ENCODE measurements at places on chromosomes 1 and 21.

DNA sequence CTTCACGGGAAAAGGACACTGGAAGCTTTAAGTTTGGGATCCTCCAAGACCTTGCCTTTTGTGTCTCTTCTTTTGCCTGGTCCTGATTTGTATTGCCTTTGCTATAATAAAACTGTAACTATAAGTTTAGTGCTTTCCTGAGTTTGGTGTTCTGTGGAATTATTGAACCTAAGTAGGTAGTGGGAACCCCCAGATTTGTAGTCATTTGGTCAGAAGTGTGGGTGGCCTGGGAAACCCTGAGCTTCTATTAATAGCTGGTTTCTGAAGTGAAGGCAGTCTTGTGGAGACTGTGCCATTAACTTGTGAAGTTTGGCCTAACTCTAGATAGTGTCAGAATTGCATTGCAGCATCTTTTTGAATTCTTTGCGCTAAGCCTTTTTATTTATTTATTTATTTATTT lies 6.8 kb upstream of the MYCL start:
- no peak for DNase-seq

DNA sequence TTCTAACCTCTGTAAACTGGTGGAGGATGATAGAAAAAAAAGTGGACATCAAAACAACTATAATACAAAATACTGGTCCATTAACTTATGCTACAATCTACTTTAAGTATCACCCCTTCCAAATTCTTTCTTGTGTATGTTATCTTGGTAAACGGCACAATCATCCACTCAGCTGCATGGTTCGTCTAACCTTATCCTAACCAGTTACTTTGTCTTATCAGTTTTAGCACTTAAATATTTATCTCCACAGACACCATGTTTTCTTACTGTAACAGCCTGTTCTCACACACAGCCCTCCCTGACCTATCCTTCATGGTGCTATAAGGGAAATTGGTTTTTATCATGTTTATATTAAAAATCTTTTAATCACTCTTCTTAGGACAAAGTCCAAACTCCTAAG lies 157.2 kb downstream of the PTGER3 start:
- no peak for DNase-seq

DNA sequence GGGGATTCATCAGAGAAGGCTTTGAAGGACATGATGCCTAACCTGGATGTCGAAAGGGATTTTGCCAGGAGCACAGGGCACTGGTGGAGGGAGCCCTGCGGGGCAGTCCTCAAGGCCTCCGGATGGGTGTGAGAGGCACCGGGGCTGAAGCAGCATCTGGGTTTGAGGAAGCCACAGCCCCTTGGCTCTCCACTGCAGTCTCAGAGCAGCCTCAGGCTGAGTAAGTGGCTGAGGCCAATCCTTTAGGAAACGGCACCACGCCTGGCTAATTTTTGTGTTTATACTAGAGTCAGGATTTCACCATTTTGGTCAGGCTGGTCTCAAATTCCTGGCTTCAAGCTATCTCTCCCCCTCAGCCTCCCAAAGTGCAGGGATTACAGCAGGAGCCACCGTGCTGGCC lies 12.0 kb downstream of the ERVH48-1 start:
- DNase-seq: peak; percentile 35

GRCh38 chr1:9201401-9202239 lies 33.0 kb upstream of the H6PD start:
- peak; percentile 49 for DNase-seq

GRCh38 chr1:154446789-154447188 lies 41.6 kb downstream of the IL6R start:
- no peak for DNase-seq

GRCh38 chr1:51343624-51344023 lies 13.3 kb upstream of the TTC39A start:
- no peak for DNase-seq

GRCh38 chr1:107559881-107560280 lies 405.1 kb downstream of the VAV3 start:
- DNase-seq: no peak

DNA sequence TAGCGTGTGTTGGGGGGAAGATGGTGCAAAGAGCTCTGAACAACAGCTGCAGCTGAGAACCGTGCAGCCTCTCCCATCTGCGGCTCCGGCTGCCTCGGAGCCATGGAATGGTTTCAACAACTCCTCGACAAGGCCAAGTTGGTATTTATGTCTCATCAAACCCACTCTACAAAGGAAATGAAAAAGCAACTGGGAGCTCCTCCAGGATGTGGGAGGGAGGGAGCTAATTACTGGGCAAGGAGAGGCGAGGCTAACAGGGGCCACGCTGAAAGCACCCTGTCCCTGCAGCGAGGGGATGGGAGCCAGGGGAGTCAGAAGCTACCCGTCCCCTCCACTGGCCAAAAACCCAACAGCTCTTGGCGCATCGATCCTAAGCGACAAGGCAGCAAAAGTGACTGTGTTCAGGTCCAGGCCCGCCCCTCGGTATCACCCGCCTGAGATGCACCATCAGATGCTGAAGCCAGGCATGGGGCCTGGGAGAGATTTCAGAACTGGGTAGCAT lies 63.1 kb downstream of the ACOT7 start:
- DNase-seq: peak; percentile 54

DNA sequence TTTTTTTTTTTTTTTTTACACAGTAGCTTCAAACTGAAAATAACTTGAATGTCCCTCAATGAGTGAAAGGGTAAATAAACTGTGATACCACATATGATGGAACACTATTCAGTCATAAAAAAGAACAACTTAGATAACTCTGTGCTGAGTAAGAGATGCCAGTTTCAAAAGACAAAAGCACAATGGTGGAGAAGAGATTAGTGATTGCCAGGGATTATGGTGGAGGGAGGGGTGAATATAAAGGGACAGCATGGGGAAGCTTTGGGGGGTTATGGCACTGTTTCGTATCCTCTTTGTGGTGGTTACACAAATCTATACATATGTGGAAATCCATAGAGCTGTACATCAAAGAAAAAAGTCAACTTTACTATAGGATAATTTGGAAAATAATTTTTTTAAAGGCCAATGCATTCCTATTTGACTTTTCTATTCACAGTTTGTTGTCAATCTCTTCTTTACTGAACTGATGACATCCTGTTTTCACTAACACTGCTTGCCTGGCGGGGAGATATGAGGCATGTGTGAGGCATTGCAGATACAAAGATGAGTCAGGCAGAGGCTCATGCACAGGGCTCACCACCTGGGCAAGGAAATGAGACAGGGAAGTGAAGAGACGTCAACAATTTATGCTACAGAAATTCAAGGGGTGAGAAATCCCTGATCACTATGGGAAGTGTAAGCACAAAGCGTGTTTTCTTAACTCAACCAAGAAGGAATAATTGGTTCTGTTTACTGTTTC lies 302.7 kb downstream of the DUSP10 start:
- DNase-seq: no peak

- DNase-seq: no peak
Measured at GRCh38 chr1:180179162-180179957, 24.7 kb downstream of the QSOX1 start.

- no peak for DNase-seq
Measured at GRCh38 chr1:183995322-183996039, 42.0 kb downstream of the COLGALT2 start.

- DNase-seq: no peak
Measured at GRCh38 chr1:218585511-218586184, 240.5 kb downstream of the TGFB2 start.

GRCh38 chr1:229342656-229343569 lies at the start of gene CCSAP:
TSS of gene CCSAP (minus strand) at chr1:229343047. CDS start at chr1:229342465, 582 bp downstream.
- no peak for DNase-seq

GRCh38 chr1:192100686-192101468 lies 57.4 kb upstream of the RGS18 start:
- no peak for DNase-seq

DNA sequence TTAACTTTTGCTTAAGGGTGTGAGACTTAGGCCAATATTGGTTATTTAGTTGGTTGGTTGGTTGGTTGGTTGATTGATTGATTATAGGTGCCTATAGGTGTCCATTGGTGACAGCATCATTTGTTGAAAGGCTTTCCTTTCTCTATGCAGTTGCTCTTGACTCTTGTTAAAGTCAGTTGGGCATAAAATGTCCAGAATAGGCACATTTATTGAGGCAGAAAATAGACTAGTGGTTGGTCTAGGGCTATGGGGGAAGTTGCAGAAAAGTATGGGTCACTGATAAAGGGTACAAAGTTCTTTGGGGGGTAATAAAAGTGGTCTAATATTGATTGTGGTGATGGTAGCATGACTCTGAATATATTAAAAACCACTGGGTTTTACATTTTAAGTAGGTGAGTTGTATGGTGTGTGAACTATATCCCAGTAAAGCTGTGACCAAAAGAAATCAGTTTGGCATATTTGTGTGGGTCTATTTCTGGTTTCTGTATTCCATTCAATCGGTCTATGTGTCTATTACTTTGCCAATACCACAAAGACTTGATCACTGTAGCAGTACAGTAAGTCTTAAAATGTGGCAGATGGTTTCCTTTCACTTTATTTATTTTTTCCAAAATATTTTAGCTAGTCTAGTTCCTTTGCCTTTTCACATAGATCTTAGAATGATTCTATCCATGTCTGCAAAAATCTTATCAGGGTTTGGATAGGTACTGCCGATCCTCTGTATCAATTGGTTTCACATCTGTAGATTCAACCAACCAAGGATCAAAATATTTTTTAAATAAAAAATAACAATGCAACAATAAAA lies 63.0 kb downstream of the ATP1A1 start:
- no peak for DNase-seq

DNA sequence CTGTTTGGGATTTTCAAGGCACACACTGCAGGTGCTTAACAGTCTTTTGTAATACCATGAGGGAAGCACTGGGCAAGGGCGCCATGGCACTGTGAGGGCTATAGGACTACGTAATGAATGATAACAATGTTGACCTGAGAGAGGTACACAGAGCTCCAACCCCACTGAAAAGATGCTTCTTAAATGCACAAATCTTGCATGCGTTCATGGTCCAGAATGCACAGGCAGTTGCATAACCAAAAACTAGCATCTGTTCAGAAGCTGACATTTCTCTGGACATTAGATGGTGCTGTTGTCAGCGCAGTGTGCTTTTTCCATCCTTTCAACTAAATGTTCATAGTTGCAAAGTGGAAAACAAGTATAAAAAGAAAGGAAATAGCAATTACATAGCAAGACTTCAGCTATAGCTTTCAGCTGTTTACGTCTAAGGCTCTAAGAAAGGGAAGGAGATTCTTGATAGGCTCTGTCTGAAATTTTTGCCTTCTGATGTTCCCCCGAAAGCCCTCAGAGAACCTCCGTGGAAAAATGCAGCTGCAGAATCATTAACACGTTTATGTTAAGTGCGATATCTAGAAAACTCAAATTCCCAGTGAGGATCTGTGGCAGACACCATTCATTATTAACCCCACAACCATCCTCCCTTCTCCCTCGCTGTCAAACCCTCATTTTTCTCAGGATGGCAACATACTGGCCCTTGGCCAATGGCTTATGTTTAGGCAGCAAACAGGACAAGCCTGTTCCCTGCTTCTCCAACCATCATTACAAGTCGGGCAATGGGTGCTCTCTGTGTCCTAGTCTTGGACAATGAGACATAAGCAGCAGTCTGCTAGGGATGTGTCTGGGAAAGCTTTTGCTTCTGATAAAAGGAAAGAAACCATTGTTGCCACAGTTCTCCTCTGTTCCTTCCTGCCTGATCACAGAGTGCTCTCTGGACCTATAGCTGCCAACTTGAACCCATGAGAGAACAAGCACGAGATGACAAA lies 8.2 kb upstream of the TARBP1 start:
- peak; percentile 57 for DNase-seq

DNA sequence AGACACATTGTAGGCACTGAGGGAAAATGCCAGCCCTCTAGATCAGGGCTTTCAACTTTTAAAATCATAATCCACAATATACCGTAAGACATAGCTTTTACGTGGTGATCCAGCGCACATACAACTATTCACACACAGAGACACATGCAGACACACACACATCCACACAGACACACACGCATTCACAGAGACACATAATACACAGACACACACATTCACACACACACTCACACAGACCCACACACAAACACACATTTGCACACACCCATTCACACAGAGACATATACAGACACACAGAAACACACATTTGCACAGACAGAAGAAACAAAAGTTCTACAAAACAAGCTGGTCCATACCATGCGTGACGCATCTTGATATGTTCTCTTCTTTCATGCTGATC lies 244.5 kb downstream of the RHOU start:
- DNase-seq: no peak

DNA sequence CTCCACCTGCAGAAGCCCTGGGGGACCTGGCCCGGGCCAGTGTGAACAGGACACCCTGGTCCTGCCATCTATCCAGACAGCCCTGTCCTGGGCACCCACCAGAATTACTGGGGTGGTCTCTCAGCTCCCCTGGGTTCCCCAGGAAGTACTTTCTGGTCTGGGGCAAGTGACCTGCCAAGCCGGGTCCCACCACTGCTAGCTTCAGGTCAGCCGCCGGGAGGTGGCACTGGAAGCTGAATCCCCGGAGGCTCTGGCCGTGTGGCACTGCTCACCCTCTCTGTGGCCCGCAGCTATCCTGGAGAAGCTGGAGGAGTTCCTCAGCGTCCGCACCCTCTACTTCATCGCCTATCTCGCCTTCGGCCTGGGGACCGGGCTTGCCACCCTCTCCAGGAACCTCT lies 21.3 kb downstream of the SLC45A1 start:
- DNase-seq: no peak

DNA sequence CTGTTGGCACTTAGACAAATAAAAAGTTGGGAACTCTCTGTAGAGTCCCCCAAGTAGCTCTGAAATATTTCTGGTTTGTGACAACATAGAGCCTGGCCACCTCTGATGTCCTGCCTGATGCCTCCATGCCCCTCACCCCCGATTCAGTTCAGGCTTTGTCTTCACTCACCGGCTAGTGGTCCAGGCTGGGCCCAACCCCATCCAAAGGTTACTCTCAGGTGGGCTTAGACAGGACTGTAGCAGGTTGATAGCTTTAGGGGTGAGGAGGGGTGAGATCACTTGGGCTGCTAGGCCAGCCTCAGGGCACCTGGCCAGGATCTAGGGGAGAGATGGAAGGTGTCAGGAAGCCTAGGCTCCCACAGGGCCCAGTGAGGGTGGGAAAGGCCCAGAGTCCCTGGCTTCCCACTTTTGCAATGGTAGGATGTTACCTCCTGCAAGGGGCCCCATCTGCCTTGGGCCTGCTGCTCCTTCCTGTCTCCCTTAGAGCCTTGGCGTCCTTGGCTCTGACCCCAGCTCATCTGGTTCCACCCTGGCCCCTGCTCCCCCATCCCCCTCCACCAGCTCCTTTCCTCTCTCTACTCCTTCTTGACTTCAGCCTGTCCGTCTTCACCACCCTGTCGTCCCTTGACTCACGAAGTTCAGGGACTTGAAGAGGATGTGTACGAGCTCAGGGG lies 6.7 kb downstream of the EPS8L3 start:
- DNase-seq: no peak

Data from AG09319 (cell line).